ENCODE measurements at places on chromosomes 13 and 19.

DNA sequence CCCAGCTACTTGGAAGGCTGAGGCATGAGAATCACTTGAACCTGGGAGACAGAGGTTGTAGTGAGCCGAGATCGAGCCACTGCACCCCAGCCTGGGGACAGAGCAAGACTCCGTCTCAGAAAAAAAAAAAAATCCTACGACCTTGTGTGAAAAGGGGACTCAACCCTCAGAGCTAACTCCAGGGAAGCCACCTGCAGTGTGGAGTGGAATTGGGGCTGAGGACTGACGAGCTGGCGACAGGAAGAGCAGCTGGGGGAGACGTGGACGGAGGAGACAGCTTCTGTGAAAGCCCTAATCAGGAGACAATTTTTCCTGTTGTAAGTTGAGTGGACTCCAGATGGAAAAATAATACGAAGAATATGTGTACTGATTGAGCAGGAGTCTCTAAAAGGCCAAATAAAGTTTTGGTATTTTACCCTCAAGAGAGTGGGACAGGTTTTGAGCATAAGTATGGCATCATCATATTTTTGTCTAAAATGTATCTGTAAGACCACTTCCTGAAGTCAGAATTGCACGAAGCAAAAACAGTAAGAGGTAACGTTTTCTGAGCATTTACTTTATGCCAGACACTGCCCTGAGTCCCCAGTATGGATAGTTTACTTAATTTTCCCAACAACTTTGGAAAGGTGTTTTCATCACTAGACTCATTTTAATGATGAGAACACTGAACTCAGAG lies 12.0 kb upstream of the LAIR1 start:
- DNase-seq: no peak

DNA sequence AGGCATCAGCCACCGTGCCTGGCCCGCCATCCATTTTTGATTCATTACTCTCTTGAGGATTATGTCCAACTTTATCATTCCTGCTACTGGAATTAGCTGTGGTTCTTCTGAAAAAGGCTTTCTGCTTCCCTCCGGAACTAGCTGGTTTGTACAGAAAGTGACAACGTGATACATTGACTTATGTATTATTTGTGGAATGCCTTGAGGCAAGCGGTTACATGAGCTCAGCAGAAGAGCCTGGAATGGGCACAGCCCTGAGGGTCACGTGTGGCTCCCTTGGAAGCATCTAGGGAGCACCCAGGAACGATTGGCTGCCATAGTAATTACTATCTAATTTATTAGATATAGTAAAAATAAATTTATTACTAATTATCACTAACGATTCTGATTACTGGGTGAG lies 14.4 kb upstream of the RETN start:
- no peak for DNase-seq

DNA sequence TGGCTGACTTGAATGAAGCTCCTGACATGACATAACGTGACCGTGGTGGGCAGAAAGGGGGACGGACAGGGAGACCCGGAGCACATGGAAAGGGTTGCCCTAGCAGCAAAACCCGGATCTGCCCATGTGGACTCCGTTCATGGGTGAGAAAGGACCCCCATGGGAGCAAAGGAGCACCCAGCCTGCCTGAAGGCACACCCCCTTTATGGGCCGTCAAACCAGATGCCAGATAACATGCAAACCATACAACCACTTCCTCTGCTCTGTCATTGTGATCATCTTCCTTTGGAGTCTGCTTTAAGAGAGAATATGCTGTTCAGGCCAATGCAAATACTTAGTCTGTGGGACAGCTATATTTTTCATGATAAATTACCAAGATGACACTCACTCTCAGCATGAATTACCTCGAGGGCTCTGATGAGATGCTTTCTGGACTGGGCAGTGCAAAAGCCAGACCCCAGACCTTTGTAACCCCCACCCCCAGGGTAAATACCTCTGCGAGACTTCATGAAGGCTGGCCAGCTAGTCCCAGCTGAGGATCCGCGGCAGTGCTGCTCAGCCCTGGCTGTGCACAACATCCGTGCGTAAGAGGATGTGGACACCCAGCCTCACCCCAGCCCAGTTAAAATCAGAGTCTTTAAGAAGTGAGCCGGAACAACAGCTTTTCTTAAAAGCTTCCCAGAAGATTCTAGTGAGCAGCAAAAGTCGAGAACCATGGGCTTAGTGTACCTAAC lies 126.6 kb downstream of the USP12 start:
- DNase-seq: no peak

DNA sequence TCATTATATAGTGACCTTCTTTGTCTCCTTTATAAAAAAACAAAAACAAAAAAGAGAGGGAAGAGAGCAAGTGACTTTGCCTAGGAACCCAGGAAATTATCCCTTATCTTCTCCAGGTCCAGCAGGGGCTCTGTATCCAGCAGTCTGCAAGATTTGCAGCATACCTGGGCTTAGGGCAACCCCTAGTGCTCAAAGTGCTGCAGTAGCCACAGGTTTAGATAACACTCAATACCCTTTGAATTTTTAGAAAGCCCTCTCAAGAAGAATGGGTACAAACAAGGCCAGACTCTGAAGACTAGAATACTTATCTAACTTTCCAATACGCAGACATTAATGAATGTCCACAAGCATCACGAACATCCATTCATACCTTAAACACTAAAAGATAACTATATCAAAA lies 43.2 kb downstream of the CCNA1 start:
- DNase-seq: no peak

GRCh38 chr13:74190999-74191398 lies 56.8 kb upstream of the KLF12 start:
- DNase-seq: no peak

Data from vagina (tissue), 2 donors.